Skeletal muscle cell (primary cell): ENCODE measurements at places on chromosomes 1 and 21.

- no peak for DNase-seq
Measured at GRCh38 chr21:26826801-26827200, 18.4 kb downstream of the ADAMTS1 start.

DNA sequence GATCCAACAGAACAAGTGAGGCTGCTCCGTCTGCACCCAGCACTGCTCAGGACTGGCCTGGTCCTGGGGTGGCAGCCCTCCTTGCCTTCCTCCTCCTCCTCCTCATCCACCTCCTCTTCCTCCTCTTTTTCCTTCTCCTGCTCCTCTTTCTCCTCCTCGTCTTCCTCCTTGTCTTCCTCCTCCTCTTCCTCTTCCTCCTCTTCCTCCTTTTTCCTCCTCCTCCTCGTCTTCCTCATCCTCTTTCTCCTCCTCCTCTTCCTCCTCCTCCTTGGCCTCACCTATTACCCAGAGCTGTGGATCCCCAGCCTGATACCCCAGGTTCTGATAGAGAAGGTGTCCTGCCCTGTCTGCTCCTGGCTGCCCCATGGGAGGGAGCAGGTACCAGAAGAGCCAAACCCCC, 16.6 kb upstream of the MFN2 start:
- DNase-seq = no peak

- DNase-seq = no peak
Measured at GRCh38 chr21:16280686-16281091, 550.9 kb downstream of the USP25 start.

DNA sequence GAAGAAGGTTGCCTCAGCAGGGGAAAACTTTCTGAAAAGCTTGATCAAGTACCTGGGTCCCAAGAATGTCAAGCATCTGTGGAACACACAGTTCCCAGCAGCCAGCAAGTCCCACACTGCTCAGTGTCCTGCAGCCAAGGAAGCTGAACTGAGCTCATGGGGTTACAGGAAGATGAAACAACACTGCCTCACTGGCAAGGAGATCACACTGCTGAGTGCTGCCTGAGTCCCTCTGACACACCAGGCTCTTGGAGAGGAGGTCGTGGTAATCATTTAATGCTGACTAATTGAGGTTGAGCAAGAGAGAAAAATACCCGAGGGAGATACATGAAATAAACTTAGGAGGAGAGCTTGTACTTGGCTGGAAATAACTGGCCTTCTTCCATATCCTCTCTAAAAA, 75.2 kb downstream of the MPZL1 start:
- peak; percentile 99 for DNase-seq

- DNase-seq = no peak
Measured at GRCh38 chr1:8711151-8711550, 106.3 kb downstream of the RERE start.

GRCh38 chr1:109993885-109994284, 9.3 kb downstream of the AHCYL1 start:
- no peak for DNase-seq

GRCh38 chr1:208025031-208025430, 114.1 kb upstream of the CD34 start:
- no peak for DNase-seq

- DNase-seq = no peak
Measured at GRCh38 chr1:173347282-173347818, 129.8 kb upstream of the PRDX6 start.

GRCh38 chr21:35350965-35351364, 301.9 kb upstream of the RUNX1 start:
- no peak for DNase-seq

DNA sequence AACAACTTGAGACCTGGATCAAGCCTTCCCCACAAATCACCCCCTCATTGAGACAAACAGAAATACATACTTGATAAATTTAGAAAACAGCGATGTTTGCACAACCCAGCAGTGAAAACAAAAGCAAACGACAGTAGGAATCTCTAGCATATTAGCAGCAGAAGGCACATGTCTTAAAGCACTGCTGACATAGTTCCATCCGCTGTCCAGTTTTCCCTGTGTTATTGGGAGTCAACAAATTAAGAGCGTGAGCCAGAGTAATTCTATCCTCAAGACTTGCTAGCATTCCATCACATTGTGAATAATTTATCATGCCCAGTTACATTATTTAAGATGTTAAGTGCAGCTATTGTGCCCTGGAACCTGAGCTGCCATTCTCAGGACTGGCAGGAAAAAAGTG, 55.3 kb downstream of the IGSF5 start:
- no peak for DNase-seq

- no peak for DNase-seq
Measured at GRCh38 chr1:38541223-38541622, 318.3 kb downstream of the RRAGC start.

- no peak for DNase-seq
Measured at GRCh38 chr21:45404730-45405270, at the start of gene COL18A1. TSS of gene COL18A1 (plus strand) at chr21:45405165. CDS start at chr21:45405231, 66 bp downstream.

DNA sequence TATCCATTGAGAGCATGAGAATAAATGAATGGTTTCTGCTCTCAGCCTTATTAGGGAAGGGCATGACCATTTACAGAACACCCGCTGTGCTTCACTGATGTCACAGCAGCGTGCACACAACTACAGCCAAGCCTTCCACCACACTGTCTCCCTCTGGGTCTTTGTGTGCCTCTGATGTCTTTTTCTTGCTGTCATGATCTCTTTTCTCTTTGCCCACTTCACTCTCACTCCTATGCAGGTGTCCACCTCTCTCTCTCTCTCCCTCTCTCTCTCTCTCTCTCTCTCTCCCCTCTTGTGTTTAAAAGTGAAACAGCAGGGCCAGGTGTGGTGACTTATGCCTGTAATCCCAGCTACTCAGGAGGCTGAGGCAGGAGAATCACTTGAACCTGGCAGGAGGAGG, 232.5 kb upstream of the JUN start:
- no peak for DNase-seq

- no peak for DNase-seq
Measured at GRCh38 chr1:26363549-26364448, 8.8 kb downstream of the ZNF683 start.

- DNase-seq = no peak
Measured at GRCh38 chr1:150302338-150302737, 8.7 kb downstream of the MRPS21 start.

DNA sequence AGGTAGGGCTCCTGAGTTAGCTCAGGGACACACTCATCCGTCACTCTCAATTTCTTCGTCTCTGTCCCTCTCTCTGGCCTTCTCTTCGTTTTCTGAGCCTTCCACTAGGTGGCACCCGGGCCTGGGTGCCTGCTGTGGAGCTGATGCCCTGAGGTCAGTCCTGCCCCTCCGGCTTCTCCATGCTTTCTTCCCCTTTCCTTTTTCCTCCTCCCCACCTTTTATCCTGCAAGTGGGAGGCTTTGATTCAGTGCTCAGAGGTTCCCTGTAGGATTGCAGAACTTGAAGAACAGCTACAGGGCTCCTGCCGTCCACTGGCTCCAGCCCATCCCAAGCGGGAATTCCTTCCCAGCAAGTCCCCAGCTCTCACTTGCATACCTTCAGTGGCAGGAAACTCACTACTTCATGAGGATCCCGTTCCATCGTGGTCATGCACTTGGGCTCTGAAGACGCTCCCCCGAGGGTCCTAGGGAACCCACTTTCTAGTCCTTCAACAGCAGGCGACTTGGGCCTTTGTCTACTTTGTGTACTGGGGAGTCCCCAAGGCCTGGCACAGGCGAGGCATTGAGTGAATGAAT, 45.6 kb downstream of the SRRM1 start:
- no peak for DNase-seq

DNA sequence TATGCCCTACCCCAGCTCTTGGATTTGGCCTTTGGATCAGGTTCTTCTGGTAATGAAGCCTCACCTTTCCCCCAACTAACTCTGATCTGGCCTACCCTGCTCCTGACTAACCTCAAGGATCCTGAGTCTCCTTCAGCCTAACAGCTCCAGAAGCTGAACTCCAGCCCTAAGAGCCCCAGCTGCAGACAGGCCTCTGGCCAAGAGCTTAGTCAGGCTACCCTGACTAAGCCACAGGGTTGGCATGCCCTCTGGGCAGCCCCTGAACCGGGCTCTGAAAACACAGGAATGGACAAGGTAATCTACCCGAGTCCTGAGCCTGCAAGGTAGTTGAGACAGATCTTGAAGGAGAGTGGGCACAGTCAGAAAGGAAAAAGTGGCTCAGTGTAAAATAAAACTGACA, 29.4 kb downstream of the COA7 start:
- DNase-seq = no peak

- no peak for DNase-seq
Measured at GRCh38 chr1:67342076-67342890, 34.6 kb downstream of the IL12RB2 start.

DNA sequence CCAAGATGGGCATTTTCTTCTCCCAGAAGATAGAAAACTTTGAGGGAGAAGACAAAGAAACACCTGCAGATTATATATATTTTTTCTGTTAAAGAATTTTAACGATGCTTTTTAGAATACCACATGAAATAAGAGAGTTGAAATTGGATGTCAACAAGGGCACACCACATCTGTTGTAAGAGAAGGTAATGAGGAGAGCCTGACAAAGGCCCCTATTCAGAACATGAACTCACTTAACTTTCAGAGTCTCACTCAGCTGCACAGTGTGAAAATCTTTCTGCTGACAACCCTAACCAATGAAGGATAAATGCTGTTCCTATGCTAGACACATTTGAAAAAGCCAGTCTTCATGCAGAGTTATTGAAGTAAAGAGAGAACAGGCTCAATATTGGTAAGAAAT, 7.3 kb downstream of the KRTAP22-2 start:
- DNase-seq = no peak

- DNase-seq = no peak
Measured at GRCh38 chr1:101086783-101087182, 61.2 kb upstream of the DPH5 start.

DNA sequence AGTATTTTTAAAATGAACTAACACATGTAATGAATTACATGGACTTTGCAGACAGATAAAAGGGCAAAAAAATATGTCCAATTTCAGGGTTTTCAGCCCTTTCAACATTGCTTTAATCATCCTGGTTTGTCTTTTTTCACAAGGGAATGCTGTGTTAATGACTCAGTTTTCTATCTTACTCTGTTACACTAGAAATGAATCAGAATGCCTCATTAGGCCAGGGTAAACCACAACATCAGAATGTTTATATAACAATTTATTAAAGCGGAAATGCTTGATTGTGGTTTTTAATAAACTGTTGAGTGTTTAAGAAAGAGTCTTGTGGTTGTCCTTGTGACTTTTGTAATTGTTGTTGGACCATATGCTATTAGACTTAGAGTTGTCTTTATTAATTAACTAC, 13.5 kb downstream of the GORAB start:
- no peak for DNase-seq

DNA sequence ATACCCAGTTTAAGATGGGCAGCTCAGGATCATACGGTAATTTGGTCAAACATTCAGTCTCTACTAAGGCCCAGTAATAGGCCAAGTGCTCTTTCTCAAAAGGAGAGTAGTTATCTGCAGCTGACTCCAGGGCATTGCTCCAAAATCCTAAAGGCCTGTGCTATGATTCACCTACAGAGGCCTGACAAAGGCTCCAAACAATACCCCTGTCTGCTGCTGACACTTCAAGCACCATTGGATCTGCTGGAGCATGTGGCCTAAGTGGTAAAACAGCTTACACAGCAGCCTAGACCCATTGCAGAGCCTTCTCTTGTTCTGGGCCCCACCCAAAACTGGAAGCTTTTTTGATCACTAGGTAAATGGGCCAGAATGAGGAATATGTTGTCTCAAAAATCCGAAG, 22.8 kb downstream of the SLAMF7 start:
- no peak for DNase-seq

DNA sequence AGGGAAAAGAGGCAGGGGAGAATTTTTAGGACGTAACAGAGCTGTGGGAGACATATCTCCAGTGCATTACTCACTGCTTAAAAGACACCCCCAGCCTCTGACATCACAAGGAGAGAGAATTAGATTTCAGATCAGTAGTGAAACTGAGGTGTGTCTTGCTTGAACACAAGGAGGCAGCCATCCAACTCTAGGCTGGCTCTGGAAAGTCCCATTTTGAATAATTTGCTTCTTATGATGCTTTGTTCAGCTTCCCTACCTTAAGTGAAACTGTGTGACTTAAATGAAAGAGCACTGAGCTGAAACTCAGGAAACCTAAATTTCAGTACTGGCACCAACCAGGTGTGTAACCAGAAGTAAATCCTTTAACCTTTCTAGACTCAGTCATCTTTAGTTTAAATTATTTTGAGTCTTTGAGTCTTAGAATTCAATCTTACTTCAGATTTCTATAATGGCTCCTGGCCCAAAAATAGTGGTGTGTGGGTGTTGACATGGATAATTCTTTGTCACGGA, 251.6 kb upstream of the SGIP1 start:
- DNase-seq = peak; percentile 82

DNA sequence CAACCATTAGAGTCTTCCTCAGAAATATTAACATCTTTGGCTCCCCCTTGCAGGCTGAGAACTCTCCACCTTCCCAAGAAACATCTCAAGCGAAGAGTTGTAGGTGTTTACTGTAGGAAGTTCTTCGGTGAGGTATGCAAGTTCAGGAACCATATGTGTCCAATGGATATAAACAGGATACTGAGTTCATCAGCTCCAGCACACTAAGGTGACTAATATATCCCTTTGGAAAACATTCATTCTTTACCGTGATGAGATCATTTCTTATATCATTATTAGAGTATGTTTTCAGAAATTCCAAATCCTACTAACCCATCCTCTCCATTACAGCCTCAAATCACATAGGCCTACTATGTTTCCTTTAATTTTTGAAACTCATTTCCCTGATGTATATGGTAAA, 37.3 kb upstream of the PRMT6 start:
- peak; percentile 9 for DNase-seq

DNA sequence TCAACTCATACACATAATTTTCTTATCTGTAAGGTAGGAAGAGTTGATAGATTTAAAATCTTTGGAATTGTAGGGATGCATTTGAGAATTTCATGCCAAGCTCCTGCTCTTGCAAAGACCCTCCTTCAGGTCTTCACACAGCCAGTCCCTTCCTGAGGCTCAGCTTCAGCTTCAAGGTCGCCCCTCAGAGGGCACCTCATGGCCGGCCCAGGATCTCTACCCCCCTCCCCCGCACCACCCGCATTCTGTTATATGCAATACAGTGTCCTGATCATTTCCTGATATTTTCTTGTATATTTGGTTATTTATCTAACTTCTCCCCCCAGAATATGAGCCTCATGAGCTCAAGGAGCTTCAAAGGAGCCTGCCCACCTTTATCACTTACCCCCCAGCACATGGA, 47.0 kb upstream of the BACE2 start:
- no peak for DNase-seq

DNA sequence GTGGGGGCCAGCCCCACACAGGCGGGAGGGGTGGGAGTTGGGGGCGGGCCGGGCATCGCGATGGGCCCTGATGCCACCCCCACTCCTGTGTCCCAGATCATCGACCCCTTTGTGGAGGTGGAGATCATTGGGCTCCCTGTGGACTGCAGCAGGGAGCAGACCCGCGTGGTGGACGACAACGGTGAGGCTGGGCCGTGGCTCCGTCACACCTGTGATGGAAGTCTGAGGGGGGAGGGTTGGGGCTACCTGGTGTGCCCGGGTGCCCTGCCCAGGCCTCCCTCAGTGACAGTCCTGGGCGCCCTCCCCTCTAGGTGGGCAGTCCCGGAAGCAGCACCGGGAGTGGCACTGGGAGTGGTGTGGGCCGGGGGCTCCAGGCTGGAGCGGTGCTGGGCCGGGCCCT, 22.6 kb downstream of the PLCH2 start:
- DNase-seq = no peak

GRCh38 chr1:246566128-246566812, at the start of the genes CNST and TFB2M:
TSS of gene CNST (plus strand) at chr1:246566456. CDS start at chr1:246591563, 25,107 bp downstream.
TSS of gene TFB2M (minus strand) at chr1:246566261. CDS start at chr1:246566138, 123 bp downstream.
- peak; percentile 98 for DNase-seq

- no peak for DNase-seq
Measured at GRCh38 chr1:193426061-193426460, 239.6 kb upstream of the B3GALT2 start.
